ENCODE measurements at places on chromosomes 16 and 17. TPM values are rescaled to one million over a fixed set of nuclear protein-coding genes. Genes with fewer than 3 reads are reported as not detected.
A peak's percentile ranks its signal among the peaks of the same experiment; 100 is the strongest.

DNA sequence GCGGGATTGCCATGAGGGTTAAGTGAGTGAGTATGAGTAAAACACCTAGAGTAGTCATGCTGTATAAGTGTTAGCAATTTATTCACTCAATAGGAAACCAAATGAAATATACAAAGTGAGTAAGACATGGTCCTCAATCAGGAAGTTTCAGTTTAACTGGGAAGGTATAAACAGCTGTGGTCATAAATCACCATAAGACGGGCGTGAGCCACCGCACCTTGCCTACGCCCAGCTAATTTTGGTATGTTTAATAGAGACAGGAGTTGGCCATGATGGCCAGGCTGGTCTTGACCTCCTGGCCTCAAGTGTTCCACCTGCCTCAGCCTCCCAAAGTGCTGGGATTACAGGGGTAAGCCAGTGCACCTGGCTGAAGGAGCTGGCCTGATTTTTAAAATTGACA is 27.0 kb downstream of the RNF135 start:
- no peak for ATAC-seq

DNA sequence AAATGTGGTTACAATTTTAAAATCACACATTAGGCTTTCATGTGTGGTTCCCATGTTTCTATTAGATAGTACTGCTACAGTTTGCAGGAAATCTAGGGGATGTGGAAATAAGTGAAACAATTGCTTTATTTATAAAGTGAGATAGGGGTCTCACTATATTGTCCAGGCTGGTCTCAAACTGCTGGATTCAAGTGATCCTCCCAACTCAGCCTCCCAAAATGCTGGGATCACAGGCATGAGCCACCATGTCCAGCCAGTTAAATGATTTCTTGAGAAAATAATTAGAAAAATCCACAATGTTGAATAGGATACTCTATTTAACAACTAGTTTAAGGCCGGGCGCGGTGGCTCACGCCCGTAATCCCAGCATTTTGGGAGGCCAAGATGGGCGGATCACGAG is 42.0 kb downstream of the UBE2G1 start:
- no peak for ATAC-seq

GRCh38 chr17:46758614-46759013 is 59.9 kb downstream of the WNT3 start:
- no peak for ATAC-seq

- ATAC-seq = no peak
Measured at GRCh38 chr16:24851700-24852099, 5.9 kb downstream of the SLC5A11 start.

DNA sequence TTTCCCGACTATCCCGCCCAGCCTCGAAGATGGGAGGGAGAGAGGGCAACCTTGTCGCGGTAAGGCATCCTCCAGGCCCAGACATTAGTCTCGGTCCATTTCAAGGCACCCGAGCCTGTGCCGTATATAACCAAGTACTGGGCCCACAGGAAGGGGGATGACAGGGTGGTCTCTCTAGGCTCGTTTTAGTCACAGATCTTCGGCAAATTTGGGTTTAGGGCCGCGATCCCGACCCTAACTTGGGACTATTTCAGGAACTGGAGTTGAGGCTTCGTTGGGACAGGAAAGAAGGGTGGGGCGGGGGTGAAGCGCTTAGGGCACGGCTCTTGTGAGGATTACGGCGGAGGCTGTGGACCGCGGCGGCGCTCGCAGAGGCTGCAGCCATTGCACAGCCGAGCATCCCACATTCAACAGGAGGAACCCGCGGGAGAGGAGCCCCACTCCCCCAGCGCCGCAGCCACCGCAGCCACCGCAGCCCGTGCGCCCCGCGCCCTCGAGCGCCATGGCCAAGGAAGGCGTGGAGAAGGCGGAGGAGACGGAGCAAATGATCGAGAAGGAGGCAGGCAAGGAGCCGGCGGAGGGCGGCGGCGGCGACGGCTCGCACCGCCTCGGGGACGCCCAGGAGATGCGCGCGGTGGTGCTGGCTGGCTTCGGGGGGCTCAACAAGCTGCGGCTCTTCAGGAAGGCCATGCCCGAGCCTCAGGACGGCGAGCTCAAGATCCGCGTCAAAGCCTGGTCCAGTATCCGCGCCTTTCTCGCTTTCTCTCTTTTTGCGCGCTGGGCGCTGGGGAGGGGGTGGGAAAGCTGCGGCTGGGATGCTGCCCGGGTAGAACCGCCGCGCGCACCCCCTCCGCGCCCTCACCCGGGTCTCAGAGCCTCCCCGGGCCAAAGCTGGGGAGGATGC is at the start of gene VAT1L:
TSS of gene VAT1L (plus strand) at position 384 of the 904 bp plus-strand sequence. CDS start at position 503, 119 bp downstream.
- ATAC-seq = peak; percentile 53

GRCh38 chr16:12704492-12705111 is 99.1 kb downstream of the CPPED1 start:
- no peak for ATAC-seq

DNA sequence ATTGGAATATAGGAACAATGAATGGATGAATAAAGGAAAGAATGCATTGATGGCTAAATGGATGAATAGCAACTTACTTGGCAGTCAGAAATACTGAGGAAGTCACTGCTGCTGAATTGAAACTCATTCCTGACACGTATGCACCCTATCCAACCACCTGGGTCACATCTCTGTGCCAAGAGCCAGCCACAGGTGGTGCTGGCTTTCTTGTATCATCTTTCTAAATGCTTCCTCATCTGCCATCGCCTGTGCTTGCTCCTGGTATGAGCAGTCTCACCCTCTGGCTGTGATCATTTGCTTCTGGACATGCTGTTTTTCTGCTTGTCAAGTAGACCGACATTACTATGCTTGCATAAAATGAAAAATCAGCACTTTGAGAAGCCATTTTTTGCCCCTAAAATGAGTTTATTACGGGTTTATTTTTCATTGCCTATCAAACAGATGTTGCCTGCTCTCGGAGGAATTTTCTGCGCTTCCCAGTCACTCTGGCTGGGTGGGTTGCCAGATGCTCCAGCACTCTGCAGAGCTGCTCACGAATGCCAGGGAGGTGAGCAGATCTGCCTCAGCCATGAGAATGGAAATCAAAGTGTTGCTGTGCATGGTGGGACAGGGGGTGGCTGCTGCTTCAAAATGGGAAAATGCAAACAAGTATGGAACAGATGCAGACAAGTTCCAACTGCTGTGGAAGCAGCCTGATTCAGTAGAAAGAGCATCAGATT is 1349.6 kb upstream of the CDH8 start:
- no peak for ATAC-seq

DNA sequence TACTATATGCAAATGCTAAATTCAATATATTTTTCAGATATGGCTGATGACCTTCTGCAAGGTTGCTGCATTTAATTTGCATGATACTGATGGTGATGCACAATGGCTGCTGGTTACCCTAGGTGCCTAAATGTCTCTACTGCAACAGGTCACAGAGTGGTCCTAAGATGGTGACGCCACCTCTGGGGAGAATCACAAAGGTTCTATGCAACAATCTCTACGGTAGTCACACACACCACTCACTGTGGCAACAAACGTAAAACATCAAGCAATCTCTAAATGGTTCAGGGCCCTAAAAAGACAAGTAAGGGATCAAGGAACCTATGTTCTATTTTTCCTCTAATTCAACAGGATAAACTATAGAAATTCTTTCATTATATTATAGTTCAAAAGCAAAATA is 293.3 kb downstream of the CEP112 start:
- no peak for ATAC-seq

GRCh38 chr17:6078458-6078871 is 8.3 kb downstream of the WSCD1 start:
- no peak for ATAC-seq

GRCh38 chr17:9389111-9389527 is 186.5 kb downstream of the STX8 start:
- no peak for ATAC-seq

- peak; percentile 35 for ATAC-seq
Measured at GRCh38 chr16:67163999-67164558, 466 bp upstream of the HSF4 start.

- ATAC-seq = peak; percentile 59
Measured at GRCh38 chr17:17300624-17301568, 2.3 kb upstream of the NT5M start.

DNA sequence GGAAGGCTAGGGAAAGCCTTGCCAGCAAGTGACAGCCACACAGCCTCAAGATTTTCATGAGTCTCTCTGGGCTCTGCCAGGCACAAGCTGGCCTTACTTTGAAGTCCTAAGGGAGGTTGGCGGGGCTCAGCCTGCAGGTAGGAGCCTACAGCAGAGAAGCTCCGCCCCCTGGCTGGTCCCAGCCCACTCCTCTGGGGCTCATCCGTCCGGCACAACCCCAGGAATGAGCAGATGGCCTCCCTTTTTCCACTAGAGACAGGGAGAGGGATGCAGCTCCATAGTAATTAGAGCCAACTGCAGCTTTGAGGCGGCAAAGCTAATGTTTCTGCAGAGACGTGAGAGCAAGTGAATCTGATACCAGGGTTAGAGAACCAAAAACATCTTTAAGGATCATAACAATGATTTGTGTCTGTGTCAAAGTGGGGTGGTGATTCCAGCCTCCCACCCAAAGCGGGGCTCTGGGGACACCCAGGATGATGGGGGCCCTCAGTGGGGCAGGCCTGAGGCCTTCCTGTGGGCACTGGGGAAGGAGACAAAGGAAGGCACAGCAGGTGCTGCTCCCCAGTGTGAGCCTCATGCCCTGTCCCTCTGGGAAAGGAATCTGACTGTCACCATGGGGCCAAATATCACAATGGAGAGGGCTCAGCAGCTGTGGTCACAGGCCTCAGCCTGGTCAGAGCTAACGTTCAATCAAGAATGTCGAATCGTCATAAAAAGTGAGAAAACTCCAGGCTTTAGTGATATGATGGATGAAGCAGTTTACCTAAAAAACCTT is 61.5 kb downstream of the RBFOX3 start:
- ATAC-seq = no peak

GRCh38 chr17:13862346-13862745 is 207.0 kb upstream of the COX10 start:
- ATAC-seq = no peak

- ATAC-seq = no peak
Measured at GRCh38 chr16:85593494-85594221, 19.5 kb upstream of the GSE1 start.

DNA sequence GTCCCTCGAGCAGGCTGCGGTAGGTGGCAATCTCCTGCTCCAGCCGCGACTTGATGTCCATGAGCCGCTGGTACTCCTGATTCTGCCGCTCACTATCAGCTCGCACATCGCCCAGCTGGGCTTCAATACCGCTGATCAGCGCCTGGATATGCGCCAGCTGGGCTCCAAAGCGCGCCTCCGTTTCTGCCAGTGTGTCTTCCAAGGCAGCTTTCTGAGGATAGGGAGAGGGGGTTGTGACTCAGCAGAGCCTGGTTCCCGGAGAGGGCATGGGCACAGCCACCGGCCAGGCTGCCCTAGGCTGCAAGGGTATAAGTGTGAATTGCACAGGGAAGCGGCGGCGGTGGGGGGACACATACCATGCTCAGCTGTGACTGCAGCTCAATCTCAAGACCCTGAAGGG is 4.3 kb downstream of the KRT19 start:
- no peak for ATAC-seq

DNA sequence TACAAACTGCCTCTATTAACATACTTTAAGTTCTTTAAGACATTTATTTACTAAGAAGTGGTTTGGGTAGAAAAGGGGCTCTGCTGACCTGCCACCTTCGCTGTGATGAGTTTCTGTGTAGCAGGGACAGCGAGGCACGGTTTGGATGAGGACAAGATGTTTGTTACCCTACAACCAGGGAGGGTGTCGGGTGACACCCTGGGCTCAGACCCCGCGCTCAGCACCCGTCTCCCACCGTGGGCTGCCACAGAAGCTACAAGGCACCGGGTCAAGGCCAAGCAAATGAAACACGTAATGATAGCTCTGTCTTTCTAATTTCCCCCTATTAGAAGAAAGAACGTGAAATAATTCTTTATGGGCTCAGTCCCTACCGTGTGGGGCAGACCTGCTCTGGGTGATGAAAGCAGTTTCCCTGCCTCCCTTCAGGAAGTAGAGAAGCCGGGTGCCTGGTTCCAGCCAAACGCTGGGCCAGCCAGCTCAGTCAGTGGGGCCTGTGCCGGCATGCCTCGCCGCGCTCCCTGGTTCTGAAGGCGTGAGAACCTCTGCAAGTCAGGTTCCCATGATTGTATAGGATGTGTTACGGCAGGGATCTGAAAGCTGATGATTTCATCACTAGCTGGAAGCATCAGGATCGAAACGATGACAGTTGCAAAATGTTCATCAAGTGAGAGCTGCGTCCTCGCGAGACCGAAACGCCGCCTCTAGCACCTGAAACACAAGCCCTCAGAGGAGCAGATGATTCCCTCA is 3.9 kb downstream of the ZNF750 start:
- no peak for ATAC-seq

GRCh38 chr17:76523084-76524037 is 14.1 kb downstream of the CYGB start:
- peak; percentile 67 for ATAC-seq

DNA sequence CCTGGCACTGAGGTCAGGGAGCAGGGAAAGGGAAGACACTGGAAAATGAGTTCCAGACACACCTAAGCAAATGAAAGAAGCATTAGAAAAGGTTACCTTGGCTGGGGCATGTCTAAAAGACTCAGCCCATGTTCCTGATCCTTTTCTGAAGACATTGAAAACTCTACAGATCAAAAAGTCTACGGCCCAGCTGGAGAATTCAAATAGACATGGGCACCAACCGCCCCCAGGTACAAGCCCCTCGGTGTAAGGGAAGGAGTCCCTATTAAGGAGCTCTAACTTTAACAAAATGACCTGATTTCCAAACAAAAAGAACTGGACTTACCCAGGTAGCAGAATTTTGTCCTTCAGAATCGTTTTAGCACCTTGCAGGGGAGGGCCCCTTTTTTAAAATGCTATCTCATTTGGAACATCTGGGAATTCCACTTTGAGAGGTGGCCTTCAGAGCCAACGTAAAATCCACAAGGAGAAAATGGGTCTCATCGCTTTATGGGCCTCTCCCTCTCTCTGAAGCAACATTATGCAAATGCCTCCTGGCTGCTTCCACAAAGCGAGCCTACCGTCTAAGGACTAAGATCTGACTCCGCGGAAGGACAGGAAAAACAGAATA is 43.6 kb upstream of the RBFOX3 start:
- ATAC-seq = no peak

DNA sequence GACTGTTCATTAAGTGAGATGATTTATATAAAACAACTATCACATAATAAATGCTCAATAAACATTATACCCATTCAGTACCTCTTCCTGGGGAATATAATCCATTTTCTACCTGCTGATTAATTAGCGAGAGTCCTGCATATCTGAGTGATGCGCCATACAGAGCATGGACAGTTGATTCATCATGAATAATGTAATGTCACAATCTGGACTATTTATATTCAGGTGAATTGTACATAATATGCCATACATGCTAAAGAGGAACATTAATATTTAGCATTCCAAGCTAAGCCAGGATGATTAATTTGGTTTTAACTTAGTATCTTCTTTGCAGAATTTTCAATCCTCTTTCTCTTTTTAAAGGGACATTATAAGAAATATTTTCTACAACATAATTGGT is 362.0 kb upstream of the XYLT1 start:
- ATAC-seq = no peak

COX6A2 gene
- not detected for total RNA-seq

UBALD1 gene
- total RNA-seq = 12.7 TPM

GPRC5C gene
- total RNA-seq = 14.1 TPM

KCNH4 gene
- 0.17 TPM for total RNA-seq

TNFRSF13B gene
- total RNA-seq = 0.81 TPM

TSNAXIP1 gene
- total RNA-seq = 0.89 TPM

RNF43 gene
- 0.16 TPM for total RNA-seq

SNAI3 gene
- 1.7 TPM for total RNA-seq
